Upper lobe of right lung (tissue), 1 donor: ENCODE measurements at places on chromosomes 1 and 21. TPM values are rescaled to one million over a fixed set of nuclear protein-coding genes. Genes with fewer than 3 reads are reported as not detected.

DNA sequence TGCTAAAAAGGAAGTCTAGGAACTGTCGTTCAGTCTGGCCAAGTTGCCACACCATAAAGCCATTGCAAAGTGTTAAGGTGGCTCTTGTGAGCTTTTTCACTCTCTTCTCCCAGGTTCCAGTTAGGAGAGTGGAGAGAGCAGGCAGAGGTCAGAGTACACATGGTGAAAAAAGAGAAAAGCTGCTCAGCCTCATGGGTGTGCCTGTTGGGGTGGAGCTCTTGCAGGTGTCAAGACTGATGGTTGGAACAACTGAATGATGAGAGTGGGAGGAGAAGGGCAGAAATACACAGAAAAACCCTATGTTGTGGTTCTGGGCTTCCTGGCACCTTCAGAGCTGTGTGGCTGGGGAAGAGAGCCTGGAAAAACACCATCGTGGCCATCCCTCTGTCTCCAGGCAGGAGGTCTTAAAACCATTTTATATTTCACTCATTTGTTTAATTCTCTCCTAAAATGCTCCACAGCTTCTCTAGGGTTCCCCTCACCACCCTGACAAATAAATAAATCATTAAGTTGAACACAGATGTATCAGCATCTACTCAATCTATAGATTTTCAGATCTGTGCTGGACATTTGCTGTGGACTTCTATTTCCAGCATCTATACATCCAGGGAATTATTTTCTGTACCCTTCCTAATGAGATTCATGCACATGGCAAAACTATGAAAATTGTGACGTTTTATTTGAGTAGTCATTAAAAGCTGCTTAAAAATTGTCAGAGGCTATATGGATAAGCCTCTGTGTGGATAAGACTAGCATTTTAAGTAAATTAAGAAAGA, 17.5 kb downstream of the UBASH3A start:
- no peaks in the 10 kb centered on the region for H3K36me3 ChIP-seq
- no peak overlapping the region for H3K27ac ChIP-seq
- H3K4me1 ChIP-seq: peaks cover 12% of the 10 kb centered on the region
- DNase-seq: no peak
- H3K4me3 ChIP-seq: no peak overlapping the region

DNA sequence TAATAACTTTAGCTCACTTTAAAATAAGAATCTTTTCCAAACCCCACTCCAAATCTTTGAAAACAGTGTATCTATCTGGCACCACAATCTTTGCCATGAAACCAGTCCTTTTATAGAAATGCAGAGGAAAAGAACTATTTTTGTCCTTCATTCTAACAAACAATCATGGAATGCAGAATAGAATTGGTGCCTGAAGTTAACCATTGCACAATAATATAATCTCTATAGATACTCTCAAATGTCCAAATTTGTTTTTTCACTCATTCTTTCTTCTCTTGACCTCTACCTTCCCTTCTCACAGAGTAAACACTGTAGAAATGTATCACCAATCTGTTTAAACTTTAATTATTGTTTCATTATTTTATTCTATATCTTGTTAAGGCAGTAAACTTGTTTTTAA, 34.8 kb downstream of the TTLL7 start:
- no peak overlapping the region for H3K4me3 ChIP-seq
- no peaks in the 10 kb centered on the region for H3K27me3 ChIP-seq
- H3K27ac ChIP-seq: no peak overlapping the region
- no peaks in the 10 kb centered on the region for H3K36me3 ChIP-seq
- no peak for DNase-seq
- H3K4me1 ChIP-seq: no peaks in the 10 kb centered on the region

DNA sequence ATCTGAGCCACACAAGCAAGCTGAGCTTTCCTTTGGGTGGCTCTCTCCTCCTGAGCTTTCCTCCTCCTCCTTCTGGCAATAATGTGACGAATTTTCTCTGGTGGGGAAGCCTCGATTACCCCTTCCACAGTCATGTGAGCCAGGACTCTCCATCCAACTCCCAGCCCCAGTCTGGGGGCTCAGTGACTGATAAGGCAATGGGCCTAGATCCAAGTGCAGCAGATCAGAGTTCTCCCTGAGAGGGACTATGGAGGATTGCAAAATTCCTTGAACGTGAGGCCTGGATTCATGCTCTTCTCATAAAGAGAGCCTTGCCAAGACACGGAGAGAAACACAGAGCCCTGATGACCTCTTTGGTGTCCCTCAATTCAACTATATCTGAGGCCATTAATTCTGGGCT, 31.3 kb upstream of the TRIM67 start:
- H3K27ac ChIP-seq: no peak overlapping the region
- no peak overlapping the region for H3K4me3 ChIP-seq

DNA sequence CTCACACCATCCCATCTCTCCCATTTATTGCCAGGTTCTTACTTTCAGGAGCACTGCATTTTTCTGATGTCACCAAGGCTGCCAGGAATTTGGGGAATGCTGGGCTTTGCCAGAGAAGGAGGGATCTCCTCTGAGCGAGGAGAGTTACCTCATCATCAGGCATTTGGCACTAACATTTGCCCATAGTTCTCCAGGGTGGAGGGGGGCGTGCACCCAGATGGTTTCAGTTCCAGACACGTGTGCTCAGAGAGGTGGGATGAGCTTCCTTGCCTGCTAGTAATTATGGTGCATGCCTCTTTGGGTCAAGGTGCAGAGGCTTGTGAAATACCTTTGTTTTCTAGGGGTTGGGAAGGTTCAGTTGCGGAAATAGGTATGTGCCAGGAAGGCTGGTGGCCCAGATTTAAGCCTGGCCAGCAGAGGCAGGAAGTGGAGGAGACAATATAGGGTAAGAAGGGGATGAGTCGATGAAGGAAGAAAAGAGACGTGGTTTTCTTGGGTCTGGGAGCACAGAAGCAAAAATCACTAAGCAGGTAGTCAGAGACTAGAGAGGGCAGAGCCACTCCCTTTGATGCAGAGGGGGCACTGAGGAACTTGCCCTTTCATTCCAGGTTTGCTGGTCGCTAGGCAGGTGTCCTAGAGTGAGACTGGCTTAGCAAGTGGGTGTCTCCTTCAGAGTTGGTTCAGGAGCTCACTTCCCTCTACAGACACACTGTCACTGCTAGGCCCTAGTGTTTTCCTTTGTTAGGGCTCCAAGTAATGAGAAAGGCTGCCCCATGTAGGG, 7.2 kb downstream of the TUFT1 start:
- H3K4me3 ChIP-seq: no peak overlapping the region
- H3K27ac ChIP-seq: peak overlapping the region; percentile 55
- no peaks in the 10 kb centered on the region for H3K27me3 ChIP-seq
- H3K4me1 ChIP-seq: peaks cover 14% of the 10 kb centered on the region

DNA sequence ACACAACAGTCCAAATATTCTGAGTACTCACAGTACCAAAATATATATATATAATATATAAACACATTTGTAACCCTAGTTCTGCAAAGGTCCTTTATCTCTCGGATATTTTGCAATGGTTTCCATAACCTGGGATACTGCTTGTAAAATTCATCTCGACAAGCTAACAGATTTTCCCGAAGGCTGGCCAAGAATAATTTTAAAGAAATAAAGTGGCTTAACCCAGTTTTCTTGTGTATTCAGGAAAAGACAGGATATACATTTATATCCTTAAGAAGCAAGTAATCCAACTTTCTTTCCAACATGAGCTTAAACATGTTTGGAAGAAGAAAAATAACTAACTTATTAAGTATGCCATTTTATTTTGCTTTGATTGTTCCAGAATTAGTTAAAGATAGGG, 348.7 kb upstream of the RUNX1 start:
- no peaks in the 10 kb centered on the region for H3K36me3 ChIP-seq
- DNase-seq: no peak
- no peaks in the 10 kb centered on the region for H3K4me1 ChIP-seq

GRCh38 chr1:82858031-82858430, 1057.3 kb downstream of the ADGRL2 start:
- no peak for DNase-seq
- no peak overlapping the region for H3K27ac ChIP-seq
- H3K36me3 ChIP-seq: no peaks in the 10 kb centered on the region
- no peak overlapping the region for H3K4me3 ChIP-seq
- no peaks in the 10 kb centered on the region for H3K27me3 ChIP-seq

- H3K36me3 ChIP-seq: no peaks in the 10 kb centered on the region
- H3K4me1 ChIP-seq: no peaks in the 10 kb centered on the region
- no peak overlapping the region for H3K4me3 ChIP-seq
- no peak overlapping the region for H3K27ac ChIP-seq
- DNase-seq: no peak
These were observed 957.0 kb downstream of the AMY1C start for GRCh38 chr1:104706631-104707147.

GRCh38 chr21:40531016-40531415, 315.9 kb downstream of the DSCAM start:
- no peak overlapping the region for H3K27ac ChIP-seq
- no peaks in the 10 kb centered on the region for H3K27me3 ChIP-seq
- no peak overlapping the region for H3K4me3 ChIP-seq

- H3K4me1 ChIP-seq: no peaks in the 10 kb centered on the region
- H3K27ac ChIP-seq: no peak overlapping the region
- peaks cover 48% of the 10 kb centered on the region for H3K36me3 ChIP-seq
- H3K27me3 ChIP-seq: no peaks in the 10 kb centered on the region
- no peak overlapping the region for H3K4me3 ChIP-seq
- DNase-seq: no peak
These were observed 6.6 kb upstream of the NHLH1 start for GRCh38 chr1:160360227-160360695.

- no peak overlapping the region for H3K27ac ChIP-seq
- DNase-seq: no peak
- no peaks in the 10 kb centered on the region for H3K4me1 ChIP-seq
- no peak overlapping the region for H3K4me3 ChIP-seq
- no peaks in the 10 kb centered on the region for H3K36me3 ChIP-seq
These were observed 147.0 kb upstream of the ERG start for GRCh38 chr21:38645282-38645681.

- no peaks in the 10 kb centered on the region for H3K27me3 ChIP-seq
- H3K4me1 ChIP-seq: peaks cover 10% of the 10 kb centered on the region
- H3K27ac ChIP-seq: no peak overlapping the region
- no peaks in the 10 kb centered on the region for H3K36me3 ChIP-seq
- no peak overlapping the region for H3K4me3 ChIP-seq
These were observed 12.2 kb downstream of the KIAA1614 start for GRCh38 chr1:180924939-180925338.

- peaks cover 16% of the 10 kb centered on the region for H3K27me3 ChIP-seq
- DNase-seq: peak; percentile 33
- H3K4me3 ChIP-seq: no peak overlapping the region
- H3K36me3 ChIP-seq: no peaks in the 10 kb centered on the region
- H3K4me1 ChIP-seq: no peaks in the 10 kb centered on the region
- H3K27ac ChIP-seq: no peak overlapping the region
These were observed 101.4 kb upstream of the C1orf174 start for GRCh38 chr1:4001461-4001860.

GRCh38 chr1:113592230-113592629, 167.1 kb downstream of the PHTF1 start:
- H3K4me3 ChIP-seq: no peak overlapping the region
- H3K36me3 ChIP-seq: peaks cover 24% of the 10 kb centered on the region
- H3K4me1 ChIP-seq: no peaks in the 10 kb centered on the region
- no peaks in the 10 kb centered on the region for H3K27me3 ChIP-seq
- H3K27ac ChIP-seq: no peak overlapping the region

- DNase-seq: no peak
- no peak overlapping the region for H3K27ac ChIP-seq
- no peaks in the 10 kb centered on the region for H3K36me3 ChIP-seq
- H3K4me3 ChIP-seq: no peak overlapping the region
These were observed 550.1 kb downstream of the LTN1 start for GRCh38 chr21:28442624-28443023.

GRCh38 chr1:239438891-239439290, 52.5 kb downstream of the CHRM3 start:
- H3K27me3 ChIP-seq: no peaks in the 10 kb centered on the region
- H3K4me1 ChIP-seq: no peaks in the 10 kb centered on the region
- H3K4me3 ChIP-seq: no peak overlapping the region
- DNase-seq: no peak

DNA sequence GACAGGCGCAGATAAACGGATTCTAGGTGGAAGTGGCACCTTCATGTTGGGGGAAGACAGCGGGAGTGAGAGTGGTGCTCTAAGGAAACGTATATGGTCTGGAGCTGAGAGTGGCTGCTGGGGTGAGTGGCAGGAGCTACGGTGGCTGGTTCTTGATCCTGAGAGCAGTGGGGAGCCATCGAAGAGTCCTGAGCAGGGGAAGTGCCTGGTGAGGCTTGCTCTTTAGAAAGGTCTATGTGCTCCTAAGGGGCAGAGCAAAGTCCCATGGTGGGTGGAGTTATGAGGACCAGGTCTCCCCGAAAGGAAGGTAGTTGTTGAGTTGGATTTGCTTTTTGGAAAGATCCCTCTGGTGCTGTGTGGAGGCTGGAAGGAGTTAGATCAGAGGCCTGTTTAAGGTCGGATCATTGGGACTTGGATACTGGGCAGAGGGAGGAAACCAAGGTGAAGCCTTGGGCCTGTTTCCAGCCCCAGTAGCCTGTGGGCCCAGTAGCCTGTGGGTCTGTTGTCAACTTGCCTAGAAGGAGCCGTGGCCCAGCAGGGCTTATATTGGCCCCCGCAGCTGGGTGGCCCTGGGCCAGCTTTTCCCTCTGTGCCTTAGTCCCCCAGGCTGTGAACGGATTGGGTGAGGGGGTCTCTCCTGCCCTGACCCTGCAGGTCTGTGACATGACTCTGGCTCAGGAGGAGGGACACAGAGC, 33.0 kb downstream of the ACOT11 start:
- no peak for DNase-seq
- peaks cover 11% of the 10 kb centered on the region for H3K4me1 ChIP-seq
- H3K27ac ChIP-seq: peak overlapping the region; percentile 80
- H3K4me3 ChIP-seq: no peak overlapping the region
- no peaks in the 10 kb centered on the region for H3K36me3 ChIP-seq

DNA sequence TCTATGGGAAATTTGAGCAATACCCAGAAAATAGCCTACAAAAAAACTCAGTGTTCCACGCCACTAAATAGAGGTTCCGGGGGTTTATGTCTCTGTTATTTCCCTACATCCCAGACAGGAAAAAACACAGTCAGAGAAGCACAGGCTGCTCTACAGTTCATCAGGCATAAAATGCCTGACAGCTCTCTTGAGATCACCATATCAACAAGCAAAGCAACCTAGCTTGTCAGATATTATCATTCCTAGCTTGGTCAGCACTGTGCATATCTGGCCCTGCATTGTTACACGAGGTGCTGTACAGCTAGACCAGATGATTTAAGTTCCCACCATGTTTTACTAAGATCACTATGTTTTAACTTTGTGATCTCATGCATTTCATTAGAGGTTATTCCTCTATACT, 172.6 kb downstream of the PTPRC start:
- H3K4me3 ChIP-seq: no peak overlapping the region
- DNase-seq: no peak
- H3K4me1 ChIP-seq: no peaks in the 10 kb centered on the region
- H3K36me3 ChIP-seq: no peaks in the 10 kb centered on the region
- no peaks in the 10 kb centered on the region for H3K27me3 ChIP-seq

UBL4B gene
- not detected for total RNA-seq

PPFIA4 gene
- total RNA-seq: 1.3 TPM

LENEP gene
- total RNA-seq: not detected

CRNN gene
- not detected for total RNA-seq

KIF17 gene
- total RNA-seq: 4.6 TPM

GPR3 gene
- 0.90 TPM for total RNA-seq

NKAIN1 gene
- total RNA-seq: not detected

HDGF gene
- 144 TPM for total RNA-seq

NBPF20 gene
- 2.7 TPM for total RNA-seq

SLC1A7 gene
- 0.26 TPM for total RNA-seq

DPT gene
- 44.7 TPM for total RNA-seq

PDC gene
- total RNA-seq: not detected

ADGRL2 gene
- 104 TPM for total RNA-seq
